Stimulated activated CD4-positive, alpha-beta T cell treated with anti-CD3 and anti-CD28 coated beads, Interleukin-4, amount 100 ng/mL, for 1 hour (primary cell): ENCODE measurements at places on chromosomes 16 and 17.

- DNase-seq, result no peak
These were observed 443.3 kb downstream of the UTP18 start for GRCh38 chr17:51703361-51704341.

GRCh38 chr17:76529224-76530094 is 8.1 kb downstream of the CYGB start:
- DNase-seq, result no peak

- DNase-seq, result no peak
These were observed 105.8 kb downstream of the SNX29 start for GRCh38 chr16:12082226-12082887.

DNA sequence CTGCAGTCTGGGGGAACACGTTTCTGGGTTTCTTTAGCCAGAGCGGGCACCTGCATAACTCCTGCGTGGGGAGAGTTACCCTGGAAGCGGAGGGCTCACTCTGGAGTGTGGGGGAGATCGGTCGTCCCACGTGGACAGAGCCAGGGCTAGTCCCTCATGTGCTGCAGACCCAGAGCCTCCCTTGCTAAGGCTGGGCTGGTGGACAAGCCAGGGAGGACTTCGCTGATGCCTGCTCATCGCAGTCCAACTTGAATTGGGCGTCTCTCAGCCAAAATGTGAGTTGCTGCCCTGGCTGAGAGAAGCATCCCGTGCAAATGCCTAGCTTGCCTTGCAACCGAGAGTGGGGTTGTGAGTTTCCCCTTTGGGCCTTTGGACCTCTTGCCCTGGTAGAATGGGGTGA is 986 bp downstream of the CRISPLD2 start:
- DNase-seq, result no peak

DNA sequence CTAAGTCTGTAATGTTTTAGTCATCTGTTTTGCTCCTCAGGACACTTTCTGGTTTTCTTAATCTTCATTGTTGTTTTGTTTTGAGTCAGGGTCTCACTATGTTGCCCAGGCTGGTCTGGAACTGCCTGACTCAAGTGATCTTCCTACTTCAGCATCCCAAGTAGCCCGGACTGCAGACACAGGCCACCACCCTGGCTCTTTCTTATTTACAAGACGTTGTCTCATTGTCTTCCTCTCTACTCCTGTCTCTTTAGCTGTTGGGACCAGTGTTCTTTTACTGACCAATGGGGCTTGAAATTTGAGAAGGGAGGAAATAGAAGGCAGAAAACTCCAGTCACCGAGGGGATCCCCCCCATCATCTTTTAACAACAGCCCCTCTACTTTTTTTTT is 1.2 kb downstream of the SCPEP1 start:
- DNase-seq, result no peak

DNA sequence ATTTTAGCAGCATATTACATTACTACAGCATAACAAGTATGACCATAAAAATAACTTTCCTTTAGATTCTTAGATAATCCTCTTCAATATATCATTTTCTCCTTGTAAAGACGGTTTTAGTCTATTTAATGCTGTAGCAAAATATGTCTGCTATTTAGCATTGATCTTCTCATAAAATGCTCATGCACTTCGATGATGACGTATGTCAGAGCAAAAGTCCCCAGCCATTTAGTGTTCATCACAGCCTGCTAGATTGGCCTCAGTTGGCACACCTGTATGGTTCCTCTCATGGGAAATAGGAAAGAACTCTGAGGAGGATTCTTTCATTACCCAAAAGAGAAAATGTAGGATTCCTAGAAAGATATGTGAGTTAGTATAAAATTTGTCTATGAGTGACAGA is 232.2 kb downstream of the MAP2K6 start:
- no peak for DNase-seq

- DNase-seq, result no peak
These were observed 1.8 kb downstream of the UBE2G1 start for GRCh38 chr17:4364622-4365041.
